AG09309 (cell line): ENCODE measurements at places on chromosomes 11 and 22.

DNA sequence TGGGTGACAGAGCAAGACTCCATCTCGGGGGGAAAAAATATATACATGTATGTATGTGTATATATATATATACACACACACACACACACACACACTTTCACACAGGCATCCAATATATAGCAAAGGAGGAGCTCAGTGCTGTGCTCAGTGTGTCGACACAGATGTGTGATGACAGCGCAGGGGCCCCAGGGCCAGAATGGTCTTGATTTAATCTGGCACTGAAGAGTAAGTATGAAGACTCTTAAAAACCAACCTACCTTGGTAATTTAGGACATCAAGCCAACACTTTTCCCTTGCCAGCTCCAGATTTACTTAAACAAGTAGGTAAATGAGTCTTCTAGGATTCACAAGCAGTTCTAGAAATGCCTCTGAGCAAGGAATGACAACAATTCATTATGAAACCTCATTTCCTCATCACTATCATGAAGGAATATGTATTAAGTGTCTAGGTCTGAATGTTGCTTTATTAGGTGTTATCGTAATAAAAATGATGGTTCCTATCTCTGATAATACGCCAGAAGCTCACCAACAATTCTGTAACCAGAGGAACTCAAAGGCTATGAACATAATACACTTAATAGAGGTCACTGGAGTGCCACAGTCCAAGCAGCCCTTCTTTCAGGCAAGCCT lies 71.5 kb downstream of the SGSM3 start:
- no peak for DNase-seq

DNA sequence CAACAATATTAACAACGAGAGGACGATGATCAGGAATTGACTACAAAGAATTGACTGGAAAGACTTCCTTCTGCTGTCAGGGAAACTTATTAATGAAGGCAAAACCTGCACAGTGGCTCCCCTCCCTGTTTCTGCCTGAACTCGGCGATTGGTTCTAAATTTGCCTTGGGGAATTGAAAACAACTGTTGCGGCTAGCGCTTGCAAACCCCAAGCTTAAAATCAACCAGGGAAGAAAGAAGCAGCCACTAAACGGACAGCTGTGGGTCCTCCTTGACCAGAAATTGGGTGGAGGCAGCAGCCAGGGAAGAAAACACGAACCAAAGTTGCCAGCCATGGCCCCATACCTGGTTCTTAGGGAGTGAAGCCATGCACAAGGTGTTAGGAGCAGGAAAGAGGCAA lies 383.5 kb upstream of the CADM1 start:
- no peak for DNase-seq

DNA sequence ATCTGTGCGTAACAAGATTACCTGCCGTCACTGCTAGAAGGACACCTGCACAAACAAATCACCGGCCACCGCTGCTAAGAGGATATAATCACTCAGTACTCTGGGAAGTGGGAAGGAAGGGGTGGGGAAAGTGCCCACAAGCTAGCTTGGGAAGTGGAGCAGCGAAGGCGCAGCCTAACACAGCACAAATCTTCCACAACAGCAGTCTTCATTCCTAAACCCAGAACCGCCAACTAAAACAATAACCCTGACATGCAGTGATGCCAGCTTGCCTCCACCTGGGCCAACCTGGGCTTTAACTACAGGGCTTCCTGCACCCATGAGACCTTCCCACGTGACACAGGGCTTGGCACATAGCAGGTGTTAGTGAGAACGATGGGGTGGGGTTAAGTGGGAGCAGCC lies 5.1 kb downstream of the DGCR2 start:
- DNase-seq, result no peak

DNA sequence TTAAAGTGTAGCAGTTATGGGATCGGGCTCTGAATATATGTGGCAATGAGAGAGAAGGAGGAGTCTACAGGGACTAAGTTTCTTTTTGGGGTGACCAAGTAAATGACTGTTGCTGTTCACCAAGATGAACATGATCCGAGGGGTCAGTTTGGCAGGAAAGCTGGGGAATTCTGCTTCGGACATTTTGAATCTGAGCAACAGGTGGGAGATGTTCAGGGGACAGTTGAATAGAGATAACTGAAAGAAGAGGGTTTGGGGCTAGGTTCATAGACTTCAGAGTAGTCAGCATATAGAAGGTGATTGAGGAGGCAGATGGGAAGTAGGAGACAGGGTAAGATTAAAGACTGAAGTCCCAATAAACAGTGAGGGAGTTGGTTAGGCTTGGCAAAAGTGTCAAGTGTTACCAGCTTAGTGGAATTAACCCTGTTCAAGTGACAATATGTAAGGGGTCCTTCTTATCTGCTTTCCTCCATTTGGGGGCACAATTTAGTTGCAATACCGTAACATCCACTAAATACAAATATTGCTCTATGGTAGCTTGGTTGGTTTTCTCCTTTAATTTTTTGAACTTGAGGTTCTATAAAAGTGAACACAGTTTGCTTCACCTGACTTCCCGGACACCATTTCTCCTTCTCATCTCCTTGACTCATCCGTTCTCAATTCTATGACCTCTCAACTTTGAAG lies 2.9 kb upstream of the ENTHD1 start:
- DNase-seq, result no peak

DNA sequence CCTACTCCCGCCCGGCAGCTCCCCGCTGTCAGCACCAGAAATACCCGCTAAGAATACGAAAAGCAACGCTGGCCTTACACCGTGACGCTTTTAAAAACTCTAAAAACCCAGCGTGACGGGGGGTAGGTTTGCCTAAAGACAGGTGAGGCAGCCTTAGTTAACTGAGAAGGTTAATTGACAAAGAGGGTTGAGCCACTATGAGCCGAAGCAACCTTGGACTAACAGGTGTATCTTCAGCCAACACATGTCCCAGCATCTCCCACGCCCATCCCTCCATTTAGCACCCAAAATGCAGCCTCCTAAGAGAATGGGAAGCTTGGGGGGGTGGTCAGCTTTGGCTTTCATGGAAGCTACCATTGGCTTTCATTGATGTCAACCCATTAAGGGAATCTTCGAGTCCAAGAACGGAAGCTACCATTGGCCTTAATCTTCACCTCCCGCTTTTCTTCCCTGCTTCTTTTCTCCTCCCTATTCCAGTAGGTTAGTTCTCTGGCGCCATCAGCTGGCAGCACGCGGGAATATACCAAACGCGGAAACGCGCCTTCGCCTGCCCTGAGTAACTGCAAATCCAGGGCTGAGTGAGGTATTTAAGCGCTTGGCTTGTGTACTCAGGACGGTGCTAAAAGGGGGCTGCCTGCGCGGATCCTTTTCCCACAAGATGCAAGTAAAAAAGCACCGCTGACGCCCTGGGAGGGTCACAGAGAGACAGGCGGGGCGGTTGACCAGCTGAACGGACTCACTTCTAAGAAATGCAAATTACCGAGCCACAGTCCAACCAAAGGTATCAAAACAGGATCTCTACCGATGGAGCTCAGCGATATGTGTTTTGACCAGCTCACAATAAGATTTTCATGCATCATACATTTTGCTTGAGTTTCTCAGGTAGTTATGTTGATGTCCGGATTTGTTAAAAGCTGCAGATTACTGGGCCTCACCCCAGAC lies 38.5 kb upstream of the GLYATL1 start:
- peak; percentile 46 for DNase-seq

DNA sequence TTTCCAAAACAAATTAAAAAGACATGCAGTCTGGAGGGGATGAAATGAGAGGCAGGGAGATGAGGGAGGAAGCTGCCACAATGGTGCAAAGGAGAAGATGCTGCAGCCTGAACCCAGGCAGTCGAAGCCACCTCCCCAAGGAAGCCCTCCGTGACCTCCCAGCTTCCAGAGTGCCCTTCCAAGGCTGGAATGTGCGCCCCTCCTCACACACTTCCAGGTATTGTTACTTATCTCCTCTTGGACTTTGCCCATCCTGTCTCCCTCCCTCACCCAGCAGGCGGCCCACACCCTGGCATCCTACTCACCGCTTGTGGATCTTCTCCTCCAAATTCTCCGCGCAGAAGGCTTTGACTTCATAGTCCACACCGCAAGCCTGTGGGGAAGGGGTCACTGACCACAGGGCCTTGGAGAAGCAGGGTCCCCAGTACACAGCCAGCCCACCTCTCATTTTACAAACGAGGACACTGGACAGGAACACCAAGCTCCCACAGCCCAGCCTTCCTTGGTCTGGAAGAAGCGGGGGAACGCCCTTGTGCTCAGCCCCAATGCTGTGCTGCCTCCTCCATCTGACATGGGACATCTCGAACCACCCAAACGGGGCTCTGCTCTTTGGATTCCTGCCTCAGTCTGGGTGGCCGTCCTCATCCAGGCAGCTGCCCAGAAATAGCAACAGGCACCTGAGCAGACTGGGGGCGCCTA lies 40.3 kb downstream of the TPBGL start:
- no peak for DNase-seq

DNA sequence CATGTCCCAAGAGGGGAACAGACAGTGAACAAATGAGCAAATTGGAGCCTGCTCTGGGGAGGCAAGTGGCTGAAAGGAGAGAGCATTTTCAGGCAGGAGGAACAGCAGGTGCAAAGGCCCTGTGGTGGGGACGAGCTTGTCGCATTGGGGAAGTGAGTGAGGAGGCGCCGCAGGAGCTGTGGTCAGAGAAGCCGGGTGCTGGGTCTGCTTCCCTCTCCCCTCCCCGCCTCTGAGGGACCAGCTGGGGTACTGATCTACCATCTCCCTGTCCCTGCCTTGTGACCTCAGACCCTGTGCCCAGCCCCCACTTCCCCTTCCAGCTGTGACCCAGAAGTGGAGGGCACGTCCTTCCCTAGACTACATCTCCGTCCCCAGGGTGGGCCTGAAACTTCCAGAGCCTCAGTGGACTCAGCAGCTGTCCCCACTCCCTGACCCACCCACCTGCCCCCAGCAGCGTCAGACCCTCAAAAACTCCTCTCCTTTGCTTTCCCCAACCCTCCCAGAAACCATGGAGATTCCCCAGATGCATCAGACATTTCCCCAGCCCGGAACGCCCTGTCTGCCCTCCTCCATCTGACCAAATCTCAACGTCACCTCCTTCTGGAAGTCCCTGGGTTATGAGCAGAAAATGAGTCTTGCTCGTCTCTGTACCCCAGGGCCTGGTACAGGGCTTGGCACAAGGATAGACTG lies 19.7 kb upstream of the PDGFB start:
- no peak for DNase-seq

DNA sequence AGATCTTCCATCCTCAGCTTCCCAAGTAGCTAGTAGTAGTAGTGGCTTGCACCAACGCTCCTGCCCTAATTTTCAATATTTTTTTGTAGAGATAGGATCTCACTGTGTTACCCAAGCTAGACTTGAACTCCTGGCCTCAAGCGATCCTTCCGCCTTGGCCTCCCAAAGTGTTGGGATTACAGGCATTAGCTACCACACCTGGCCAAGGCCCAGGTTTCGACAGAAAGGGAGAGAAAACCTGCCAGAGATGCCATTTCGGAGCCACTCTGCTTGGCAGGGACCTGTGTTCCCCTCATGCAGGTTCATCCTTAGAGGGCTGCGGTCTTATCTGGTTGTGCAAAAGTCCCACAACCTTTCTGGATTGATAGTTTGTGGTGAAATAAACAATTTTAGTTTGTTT lies 41.4 kb downstream of the FAM83F start:
- DNase-seq, result no peak

- DNase-seq, result no peak
Measured at GRCh38 chr11:10413268-10413667, 41.8 kb upstream of the AMPD3 start.

GRCh38 chr11:124897674-124898262 lies at the start of gene ROBO4:
Gene ROBO4, minus strand, starts transcription at chr11:124897865. Its CDS starts 70 bp downstream, at chr11:124897795.
- no peak for DNase-seq

DNA sequence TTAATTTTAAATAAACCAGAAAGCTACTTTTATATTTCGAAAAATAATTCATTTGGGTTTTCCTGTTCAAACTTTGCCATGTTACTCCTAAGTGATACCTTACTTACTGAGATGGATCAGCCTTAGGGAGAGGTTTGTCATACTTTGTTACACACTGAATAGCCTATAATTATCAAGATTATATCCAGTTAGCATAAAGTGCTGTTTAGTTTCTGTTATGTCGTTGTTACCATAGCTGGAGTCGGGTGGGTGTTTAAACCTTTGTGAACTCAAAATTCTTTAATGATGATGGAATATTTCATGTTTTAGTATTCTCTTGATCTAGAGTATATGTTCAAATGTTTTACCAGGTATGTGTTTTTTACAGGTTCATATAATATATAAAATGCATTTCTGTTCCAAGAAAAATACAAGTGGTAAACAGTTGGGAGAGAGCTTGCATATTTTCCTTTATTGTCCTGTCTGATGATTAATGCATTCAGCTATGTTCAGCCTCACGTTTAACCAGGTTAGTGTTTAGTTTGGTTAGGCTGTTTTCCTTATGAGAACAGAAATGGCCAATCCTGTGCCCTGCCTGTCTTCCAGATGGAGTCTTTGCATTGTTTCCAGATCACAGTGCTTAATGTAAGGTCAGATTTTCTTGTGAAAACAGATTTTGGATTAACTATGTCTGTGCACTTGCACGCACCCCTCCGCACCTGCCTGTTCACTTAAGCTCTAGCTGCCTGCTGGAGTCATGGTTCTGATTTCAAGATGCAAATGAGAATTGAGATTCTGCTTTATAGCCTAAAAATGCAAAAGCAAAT lies 105.6 kb downstream of the ATXN10 start:
- no peak for DNase-seq

GRCh38 chr11:109775686-109776085 lies 317.5 kb upstream of the ZC3H12C start:
- no peak for DNase-seq

DNA sequence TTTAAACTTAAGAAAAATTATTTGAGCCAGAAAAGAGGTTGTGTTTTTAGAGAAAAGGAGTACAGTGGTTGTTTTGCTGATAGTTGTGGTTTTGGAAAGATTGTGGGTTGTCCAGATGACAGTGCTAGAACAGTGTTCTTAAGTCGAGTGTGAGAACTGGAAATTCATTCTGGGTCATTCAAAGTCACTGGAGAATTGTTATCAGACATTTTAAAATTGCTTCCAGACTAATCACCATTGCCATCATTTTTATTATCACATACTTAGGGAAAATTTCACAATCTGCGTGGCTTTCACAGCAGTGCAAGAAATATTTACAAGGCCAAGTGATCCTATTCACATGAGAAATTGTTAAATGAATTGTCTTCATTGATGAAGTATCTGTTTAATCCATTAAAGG lies 242.2 kb upstream of the DDI1 start:
- DNase-seq, result peak; percentile 44

GRCh38 chr11:107804971-107805370 lies 53.6 kb downstream of the SLC35F2 start:
- DNase-seq, result no peak

DNA sequence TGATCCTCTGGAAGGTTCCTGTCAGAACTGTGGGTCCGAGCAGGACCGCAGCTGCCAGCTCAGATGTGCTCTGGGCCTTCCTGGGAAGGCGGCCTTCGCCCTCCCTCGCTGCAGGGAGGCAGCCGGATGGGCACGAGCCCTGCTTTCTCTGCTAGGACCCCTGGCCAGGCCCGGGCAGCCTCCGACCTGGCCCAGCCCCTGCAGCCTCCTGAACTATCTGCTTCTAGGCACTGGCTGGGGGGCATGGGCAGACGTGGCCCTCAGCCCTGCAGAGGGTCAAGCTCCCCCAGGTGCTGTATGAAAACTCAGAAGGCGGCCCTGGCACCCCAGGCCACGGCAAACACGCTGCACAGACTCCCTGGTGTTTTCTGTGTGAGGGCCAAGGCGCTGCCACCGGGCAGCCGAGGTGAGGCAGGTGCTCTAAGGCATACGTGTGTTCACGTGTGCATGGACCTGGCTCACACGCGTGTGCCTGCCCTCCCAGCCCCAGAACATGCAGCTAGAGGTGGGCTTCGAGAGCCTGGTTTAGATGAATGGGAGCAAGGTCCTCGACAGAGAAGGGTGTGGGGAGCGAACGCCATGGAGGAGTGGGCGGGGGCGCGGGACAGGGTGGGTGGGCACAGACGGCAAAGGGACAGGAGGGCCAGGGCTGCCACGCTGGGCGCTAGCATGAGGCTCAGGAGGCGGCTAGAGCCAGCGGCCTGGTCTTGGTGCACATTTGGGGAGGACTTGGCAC lies 4.3 kb downstream of the LRFN4 start:
- no peak for DNase-seq
